ENCODE measurements at places on chromosomes 5 and 9.

DNA sequence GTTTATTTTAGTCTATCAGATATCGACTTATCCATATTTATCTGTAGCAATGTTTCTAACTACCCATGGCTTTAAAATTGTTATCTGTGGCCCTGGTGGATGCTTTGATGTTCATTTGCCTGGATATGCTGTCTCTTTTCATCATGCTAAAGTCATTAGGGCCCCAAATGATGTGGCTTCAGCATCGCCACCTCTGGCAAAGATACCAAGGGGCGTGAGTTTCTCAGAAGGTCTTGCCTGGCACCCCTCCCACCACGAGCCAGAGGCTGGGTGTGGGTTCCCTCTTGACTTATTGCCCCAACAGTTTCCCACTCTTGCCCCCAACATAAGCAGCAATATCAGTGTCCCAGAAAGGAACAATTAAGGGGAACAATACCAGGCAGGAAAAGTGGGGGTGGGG is 5.4 kb downstream of the ROPN1L start:
- no peaks in the 10 kb centered on the region for H3K36me3 ChIP-seq
- H3K27me3 ChIP-seq, result peaks cover 6% of the 10 kb centered on the region
- H3K4me3 ChIP-seq, result no peak overlapping the region

GRCh38 chr9:91809581-91810285 is 140.3 kb downstream of the ROR2 start:
- H3K36me3 ChIP-seq, result no peaks in the 10 kb centered on the region
- DNase-seq, result peak; percentile 58
- no peaks in the 10 kb centered on the region for H3K27me3 ChIP-seq

- no peaks in the 10 kb centered on the region for H3K4me1 ChIP-seq
- no peak overlapping the region for H3K4me3 ChIP-seq
- no peak overlapping the region for H3K27ac ChIP-seq
- no peaks in the 10 kb centered on the region for H3K36me3 ChIP-seq
- H3K27me3 ChIP-seq, result no peaks in the 10 kb centered on the region
Observed at GRCh38 chr9:109652112-109652511, 127.9 kb upstream of the PALM2AKAP2 start.

DNA sequence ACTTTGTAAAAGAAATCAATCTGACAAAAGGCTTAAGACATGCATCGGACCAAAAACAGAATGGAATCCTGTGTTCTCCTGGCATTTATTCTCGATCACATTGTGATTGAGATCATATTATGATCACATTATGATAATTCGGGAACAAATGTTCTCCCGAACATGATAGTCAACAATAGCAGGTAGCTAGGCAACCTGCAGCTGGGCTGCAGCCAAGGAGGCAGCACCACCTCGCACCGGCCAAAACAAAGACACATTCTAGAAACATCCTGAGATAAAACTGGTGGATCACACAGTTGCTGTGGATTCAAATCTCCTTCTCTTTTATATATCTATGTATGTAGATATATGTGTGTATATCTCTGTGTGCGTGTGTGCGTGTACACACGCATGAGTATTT is 480.6 kb upstream of the CYLC2 start:
- no peak for DNase-seq
- no peak overlapping the region for H3K4me3 ChIP-seq
- H3K27me3 ChIP-seq, result no peaks in the 10 kb centered on the region
- no peaks in the 10 kb centered on the region for H3K36me3 ChIP-seq
- no peak overlapping the region for H3K27ac ChIP-seq

GRCh38 chr9:124010665-124011321 is 775 bp upstream of the LHX2 start:
- no peaks in the 10 kb centered on the region for H3K36me3 ChIP-seq
- DNase-seq, result peak; percentile 63
- H3K4me1 ChIP-seq, result peaks cover 11% of the 10 kb centered on the region
- H3K27me3 ChIP-seq, result peaks cover 100% of the 10 kb centered on the region

GRCh38 chr5:123203105-123203800 is 114.2 kb downstream of the PRDM6 start:
- peaks cover 17% of the 10 kb centered on the region for H3K4me1 ChIP-seq
- H3K4me3 ChIP-seq, result no peak overlapping the region
- no peaks in the 10 kb centered on the region for H3K27me3 ChIP-seq
- no peaks in the 10 kb centered on the region for H3K36me3 ChIP-seq

- no peak overlapping the region for H3K27ac ChIP-seq
- no peaks in the 10 kb centered on the region for H3K27me3 ChIP-seq
- no peak for DNase-seq
- no peak overlapping the region for H3K4me3 ChIP-seq
- H3K36me3 ChIP-seq, result no peaks in the 10 kb centered on the region
- no peaks in the 10 kb centered on the region for H3K4me1 ChIP-seq
Observed at GRCh38 chr5:164573397-164573796, 1068.0 kb downstream of the MAT2B start.
